ENCODE measurements at places on chromosomes 3 and 15. TPM values are rescaled to one million over a fixed set of nuclear protein-coding genes. Genes with fewer than 3 reads are reported as not detected.

Gene B3GNT5
- total RNA-seq: 11.3 TPM

Gene SERPINI2
- total RNA-seq: not detected

Gene FBXO45
- 26.1 TPM for total RNA-seq

Gene PIF1
- 30.4 TPM for total RNA-seq

Gene ITIH1
- total RNA-seq: not detected

DNA sequence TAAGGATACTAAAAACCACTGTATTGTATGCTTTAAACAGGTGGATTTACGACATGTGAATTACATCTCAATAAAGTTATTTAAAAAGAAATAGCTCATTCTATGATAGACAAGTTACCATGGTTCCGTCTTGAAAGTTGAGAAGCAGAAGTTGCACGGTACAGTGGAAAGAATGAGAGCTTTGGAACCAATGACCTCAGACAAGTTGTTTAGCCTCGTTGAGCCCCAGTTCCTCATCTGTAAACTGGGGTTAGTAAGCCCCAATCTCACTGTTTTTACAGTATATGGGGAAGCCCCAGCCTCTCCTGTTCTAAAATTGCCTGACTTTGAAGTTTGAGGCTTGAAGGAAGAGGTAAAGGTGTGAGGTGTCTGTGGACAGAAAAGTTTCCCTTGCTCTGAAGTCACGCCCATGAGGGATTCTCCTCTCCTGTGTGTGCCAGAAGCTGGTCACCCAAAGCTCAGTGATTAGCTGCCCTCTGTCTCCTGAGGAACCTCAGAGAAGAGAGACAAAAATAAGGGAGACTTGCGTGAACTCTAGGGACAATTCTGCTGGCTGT lies 10.0 kb downstream of the CRYGS start:
- peak; percentile 70 for DNase-seq

GRCh38 chr3:31294430-31295149 lies 238.1 kb upstream of the STT3B start:
- no peak for DNase-seq

- DNase-seq: no peak
Observed at GRCh38 chr3:16885593-16886302, 993 bp downstream of the PLCL2 start.

DNA sequence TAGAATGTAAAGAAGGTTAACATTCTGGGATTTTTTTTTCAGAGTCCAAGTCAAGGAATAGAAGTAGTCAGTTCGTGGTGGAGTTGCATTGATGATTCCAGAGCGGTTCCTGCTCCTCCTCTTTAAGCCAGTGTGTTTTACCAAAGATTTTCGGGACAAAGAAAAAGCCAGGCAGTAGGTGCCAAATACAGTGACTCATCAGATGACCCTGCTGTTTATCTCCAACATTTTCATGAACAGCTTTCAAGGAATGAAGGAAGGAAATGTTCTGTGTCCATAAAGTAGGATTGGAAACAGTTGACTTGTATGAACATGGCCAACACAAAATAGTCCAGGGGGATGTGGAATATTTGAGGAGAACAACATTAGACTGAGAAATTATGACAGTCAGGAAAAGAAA lies 142.4 kb upstream of the TMC3 start:
- no peak for DNase-seq

DNA sequence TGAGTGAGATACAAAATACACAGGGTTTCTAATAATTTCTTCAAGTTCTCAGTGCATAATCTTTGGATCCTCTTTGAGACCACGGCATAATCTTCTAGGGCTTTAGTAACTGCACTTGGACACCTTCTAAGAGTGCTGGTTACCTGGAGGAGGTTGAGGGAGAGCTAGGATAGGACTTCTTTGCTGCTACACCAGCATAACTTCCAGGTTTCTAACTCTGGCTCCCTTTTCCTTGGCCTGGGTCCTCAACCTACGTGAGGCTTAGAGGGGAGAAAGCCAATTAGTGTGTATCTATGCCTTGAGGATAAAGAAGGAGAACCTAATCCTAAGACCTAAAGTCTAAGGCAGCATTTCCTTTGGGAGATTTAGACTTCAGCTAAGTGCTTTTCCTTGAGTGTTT lies 184.8 kb downstream of the LSAMP start:
- DNase-seq: no peak

DNA sequence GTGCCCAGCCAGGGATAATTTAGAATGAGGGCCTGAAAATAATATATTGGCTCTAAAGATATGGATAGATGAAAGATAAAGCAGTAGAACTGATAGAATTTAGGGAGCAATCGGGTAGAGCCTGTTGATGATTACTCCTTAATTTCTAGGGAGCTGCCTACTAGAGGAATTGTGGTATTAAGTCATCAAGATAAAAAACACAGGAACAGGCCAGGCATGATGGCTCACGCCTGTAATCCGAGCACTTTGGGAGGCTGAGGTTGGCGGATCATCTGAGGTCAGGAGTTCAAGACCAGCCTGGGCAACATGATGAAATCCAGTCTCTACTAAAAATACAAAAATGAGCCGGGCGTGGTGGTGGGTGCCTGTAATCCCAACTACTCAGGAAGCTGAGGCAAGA lies 130.4 kb downstream of the PCCB start:
- no peak for DNase-seq

- peak; percentile 29 for DNase-seq
Observed at GRCh38 chr3:13282358-13282985, 137.7 kb downstream of the NUP210 start.

GRCh38 chr3:37753428-37753827 lies 108.3 kb upstream of the CTDSPL start:
- no peak for DNase-seq

GRCh38 chr15:74775894-74776293 lies 6.0 kb upstream of the CSK start:
- DNase-seq: no peak

GRCh38 chr3:161586556-161587235 lies 90.1 kb downstream of the OTOL1 start:
- DNase-seq: no peak

DNA sequence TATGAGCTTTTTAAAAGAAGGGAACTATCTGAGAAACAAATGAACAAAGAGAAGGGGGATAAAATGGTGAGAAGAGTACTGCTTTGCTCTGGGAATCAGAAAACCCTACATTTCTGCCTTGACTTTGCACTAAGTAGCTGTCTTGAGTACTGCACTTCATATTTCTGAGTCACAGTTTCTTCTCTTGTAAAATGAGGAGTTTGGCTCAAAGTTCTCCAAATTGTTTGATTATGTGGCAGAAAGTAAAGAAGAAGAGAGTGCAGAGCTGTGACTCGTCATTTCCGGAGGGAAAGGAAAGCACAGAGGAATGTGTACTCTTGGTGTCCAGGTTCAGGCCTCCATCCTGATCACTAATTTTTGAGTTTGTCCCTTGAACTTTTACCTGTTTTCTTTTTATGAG lies 54.7 kb downstream of the TP63 start:
- no peak for DNase-seq

DNA sequence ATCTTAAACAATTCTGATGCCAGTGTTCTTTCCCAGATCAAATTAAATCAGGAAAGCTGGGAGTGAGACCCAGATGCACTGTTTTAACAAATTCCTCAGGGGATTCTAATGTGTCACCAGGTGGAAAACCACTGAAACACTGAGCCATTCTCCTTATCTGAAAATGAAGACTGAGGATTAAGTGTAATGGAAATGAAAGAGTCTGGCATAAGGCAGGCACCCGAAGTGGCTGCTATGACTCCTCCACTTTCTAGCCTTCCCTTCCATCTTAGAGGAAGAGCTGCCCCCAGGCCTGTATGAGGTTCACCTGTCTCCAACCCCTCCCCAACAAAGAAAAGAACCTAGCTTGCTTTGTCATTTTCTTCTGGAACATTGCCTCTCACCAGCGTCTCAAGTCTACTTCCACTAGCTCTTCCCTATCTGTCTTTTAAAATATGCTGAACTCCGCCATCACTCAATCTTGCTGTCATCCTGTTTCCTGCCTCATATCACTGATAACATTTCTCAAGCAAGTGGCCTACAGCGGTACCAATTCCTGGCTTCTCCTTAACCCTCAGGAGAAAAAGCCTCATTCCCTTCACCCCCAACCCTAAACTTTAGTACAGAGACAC lies 13.7 kb upstream of the ABHD2 start:
- no peak for DNase-seq

DNA sequence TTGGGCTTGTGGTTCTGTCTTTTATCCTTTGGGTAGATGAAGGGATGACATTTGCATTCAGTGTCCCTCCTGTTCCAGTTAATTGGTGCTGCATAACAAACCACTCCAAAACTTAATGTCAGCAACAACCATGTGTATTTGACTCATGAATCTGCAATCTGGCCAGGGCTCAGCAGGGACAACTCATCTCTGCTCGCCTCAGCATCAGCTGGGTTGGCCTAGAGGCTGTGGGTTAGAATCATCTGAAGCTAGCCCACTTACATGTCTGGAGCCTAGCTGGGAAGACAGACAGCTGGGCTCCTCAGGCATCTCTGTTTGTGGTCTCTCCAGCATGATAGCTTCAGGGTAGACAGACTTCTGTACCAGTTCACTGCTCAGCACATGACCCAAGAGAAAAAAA lies 92.0 kb downstream of the TMEM108 start:
- no peak for DNase-seq

- DNase-seq: no peak
Observed at GRCh38 chr3:5498981-5499380, 311.5 kb downstream of the EDEM1 start.

- DNase-seq: no peak
Observed at GRCh38 chr3:48013288-48013980, 2.8 kb downstream of the MAP4 start.

- DNase-seq: no peak
Observed at GRCh38 chr3:159451482-159451881, 537.2 kb upstream of the IL12A start.

DNA sequence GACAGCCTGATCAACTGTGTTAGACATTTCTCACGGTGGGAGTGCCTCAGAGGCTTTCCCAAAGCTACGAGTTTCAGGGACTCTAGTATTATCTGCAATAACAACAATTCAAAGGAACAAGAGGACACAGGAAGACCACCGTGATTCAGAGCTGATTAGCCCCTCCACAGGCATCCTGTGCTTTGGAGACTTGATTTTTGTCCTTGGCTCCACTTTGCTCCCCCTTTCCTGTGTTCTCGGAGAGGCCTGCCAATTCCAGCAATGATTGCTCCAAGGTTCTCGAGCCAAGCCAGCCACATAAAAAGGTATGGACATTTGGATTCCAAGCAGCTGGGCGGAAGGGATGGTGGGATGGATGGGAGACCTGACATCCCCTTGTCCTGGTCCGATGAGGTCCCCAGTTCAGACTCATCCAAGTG lies 14.3 kb downstream of the EHD4 start:
- DNase-seq: no peak

All from activated naive CD8-positive, alpha-beta T cell treated with anti-CD3 and anti-CD28 coated beads for 36 hours (primary cell).